ENCODE measurements at places on chromosomes 16 and 17.

DNA sequence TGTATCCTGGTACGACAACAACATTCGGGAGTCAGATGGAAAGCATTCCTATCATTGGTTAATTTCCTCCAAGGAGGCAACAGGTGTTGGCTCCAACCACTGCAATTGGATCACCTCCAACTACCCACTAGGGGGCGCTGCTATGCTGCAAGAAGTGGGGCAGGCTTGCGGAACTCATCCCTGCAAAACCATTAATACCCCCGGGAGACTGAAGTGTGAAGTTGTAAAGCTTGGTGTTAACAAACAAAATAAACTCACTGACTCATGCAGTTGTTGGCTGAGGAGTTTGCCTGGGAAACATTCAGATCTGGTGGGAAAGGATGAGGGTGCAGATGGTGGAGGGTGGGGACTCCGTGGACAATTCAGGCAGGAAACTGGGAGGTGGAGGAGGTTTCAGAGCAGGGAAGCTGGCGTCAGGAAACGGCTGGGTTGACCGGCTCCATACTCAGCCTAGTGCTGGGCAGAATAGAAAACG lies 84.9 kb downstream of the HS3ST2 start:
- DNase-seq, result peak; percentile 21

DNA sequence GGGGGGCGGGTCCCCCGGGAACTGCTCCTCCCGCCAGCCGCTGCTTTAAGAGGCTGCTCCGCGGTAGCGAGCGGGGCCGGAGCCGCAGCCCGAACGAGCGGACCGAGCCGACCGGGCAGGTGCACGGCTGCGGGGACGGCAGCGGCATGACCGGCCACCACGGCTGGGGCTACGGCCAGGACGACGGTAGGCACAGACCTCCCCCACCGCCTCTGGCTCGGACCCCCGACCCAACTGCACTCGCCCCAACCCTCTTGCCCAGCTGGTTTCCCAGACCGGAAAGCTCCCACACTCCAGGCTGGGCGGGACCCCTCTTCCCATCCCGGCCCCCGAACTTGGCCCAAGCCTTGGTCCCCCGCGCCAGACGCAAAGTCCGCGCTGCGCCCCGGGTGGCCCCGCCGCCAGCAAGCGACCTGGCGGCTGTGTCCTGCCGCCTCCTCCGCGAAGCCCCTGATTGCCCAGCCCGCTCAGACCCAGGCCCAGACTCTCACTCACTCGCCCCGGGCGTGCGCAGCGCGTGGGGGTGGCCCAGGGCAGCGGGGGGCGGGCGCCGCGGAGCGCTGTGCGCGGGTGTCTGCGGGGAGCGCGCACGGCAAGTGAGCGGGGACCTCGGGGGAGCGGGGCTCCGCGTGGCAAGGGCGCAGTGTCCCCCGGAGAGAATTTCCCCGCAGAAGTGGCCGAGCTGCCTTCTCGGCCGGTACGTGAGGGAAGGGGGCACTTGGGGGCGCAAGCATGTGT lies at the start of gene CA7:
TSS of gene CA7 (plus strand) at position 73 of the 738 bp plus-strand sequence. CDS start at position 147, 74 bp downstream.
- DNase-seq, result no peak

GRCh38 chr16:23491490-23492391 lies 18.6 kb downstream of the GGA2 start:
- DNase-seq, result no peak

- peak; percentile 79 for DNase-seq
Observed at GRCh38 chr17:60506312-60506711, 19.7 kb downstream of the APPBP2 start.

GRCh38 chr17:28597606-28598383 lies 1.0 kb downstream of the SPAG5 start:
- DNase-seq, result no peak

DNA sequence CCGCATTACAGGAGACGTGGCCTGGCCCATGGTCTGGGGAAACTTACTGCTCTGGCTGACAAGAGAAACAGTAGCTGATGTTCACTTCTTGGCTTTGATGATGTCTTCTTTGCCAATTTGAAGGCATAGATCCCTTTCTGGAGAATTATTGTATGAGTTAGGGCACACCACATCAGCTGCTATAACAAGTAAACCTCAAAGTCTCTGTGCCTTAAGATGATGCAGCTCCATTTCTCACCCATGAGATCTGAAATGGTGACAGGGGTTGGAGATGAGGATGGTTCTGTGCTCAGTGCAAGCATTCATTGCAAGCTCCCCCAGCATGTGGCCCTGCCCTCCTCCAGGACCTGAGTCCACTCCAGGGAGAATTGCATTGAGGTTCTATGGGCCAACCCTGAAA lies 157.4 kb downstream of the IRX5 start:
- no peak for DNase-seq

GRCh38 chr17:74037320-74037719 lies 166.2 kb upstream of the RPL38 start:
- no peak for DNase-seq

DNA sequence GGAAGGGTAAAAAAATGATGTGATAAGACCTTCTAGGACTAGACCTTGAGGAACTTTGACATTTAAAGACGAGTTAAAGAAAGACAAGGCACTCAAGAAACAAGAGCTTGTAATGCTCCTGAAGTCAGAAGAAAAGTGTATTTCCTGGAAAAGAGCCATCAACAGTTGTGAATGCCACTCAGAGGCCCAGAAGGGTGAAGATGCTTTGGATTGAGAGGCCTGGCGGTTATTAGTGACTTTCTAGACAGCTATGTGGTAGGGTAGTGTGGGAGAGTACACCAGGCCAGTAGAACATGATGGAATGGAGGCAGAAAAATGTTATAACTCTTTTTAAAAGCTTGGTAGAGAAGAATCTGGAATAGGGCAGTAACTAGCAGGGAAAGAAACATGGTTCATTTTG lies 34.1 kb upstream of the ANKFN1 start:
- DNase-seq, result no peak

GRCh38 chr17:33668516-33668915 lies 375.4 kb upstream of the ASIC2 start:
- no peak for DNase-seq

DNA sequence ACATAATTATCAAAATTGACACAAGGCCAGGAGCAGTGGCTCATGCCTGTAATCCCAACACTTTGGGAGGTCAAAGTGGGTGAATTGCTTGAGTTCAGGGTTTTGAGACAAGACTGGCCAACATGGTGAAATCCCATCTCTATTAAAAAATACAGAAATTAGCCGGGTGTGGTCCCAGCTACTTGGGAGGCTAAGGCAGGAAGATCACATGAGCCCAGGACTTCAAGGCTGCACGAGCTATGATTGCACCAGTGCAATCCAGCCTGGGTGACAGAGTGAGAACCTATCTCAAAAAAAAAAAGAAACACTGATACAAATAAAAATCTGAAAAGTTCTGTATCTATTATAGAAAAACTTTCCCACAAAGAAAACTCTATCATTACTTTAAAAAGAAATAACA lies 15.5 kb downstream of the MYH10 start:
- no peak for DNase-seq

GRCh38 chr17:65489413-65490155 lies 71.9 kb downstream of the AXIN2 start:
- no peak for DNase-seq

DNA sequence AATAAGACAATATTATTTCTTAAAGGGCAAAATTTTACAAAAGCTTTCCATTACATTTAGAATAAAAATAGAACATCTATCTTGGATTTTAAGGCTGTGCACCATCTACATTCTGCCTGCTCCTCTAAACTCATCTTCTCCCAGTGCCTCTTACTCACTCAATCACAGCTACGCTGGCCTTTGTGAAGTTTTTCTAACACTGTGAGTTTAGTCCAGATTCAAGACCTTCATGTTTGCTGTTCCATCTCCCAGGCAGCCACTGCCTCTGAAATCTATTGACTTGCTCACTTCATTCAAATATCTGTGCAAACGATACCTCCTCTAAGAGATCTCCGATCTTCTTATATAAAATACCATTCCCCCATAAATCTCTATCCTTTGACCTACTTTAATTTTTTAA lies 673.4 kb upstream of the KIF2B start:
- DNase-seq, result no peak

DNA sequence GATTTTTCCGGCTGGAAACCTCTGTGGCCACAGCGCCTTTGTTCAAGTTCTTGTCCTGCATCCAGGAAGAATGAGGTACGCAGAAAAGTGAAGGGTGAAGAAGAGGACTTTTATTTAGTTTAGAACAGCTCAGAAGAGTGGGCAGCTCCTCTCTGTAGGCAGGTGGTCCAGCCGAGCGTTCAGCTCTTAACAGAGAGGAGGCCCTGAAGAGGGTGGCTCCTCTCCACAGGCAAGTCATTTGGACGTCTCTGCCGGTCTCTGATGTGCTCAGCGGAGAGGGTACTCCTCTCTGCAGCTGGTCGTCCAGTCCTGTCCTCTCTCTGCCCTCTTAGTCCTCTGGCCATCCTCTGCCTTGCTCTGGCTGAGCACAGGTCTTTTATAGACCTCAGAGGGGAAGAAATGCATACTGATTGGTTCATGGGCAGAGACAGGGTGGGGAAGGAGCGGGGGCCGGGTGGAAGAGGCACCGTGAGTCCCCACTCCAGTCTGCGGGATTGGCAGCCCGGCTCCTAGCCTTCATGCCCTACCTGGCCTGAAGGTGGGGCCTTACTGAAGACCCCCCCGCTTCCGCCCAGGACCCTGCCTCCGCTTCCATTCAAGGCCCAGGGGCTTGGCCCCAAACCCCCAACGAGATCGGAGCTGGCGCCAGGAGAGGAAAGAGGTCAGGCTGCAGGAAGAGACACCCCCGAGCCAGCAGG lies 70.0 kb upstream of the NKD1 start:
- no peak for DNase-seq

- no peak for DNase-seq
Observed at GRCh38 chr16:82011199-82011641, at the start of gene SDR42E1. SDR42E1 (minus strand) TSS chr16:82011470; CDS start chr16:82000858, 10,612 bp downstream.

GRCh38 chr17:15658296-15658695 lies 25.8 kb downstream of the TRIM16 start:
- DNase-seq, result no peak

DNA sequence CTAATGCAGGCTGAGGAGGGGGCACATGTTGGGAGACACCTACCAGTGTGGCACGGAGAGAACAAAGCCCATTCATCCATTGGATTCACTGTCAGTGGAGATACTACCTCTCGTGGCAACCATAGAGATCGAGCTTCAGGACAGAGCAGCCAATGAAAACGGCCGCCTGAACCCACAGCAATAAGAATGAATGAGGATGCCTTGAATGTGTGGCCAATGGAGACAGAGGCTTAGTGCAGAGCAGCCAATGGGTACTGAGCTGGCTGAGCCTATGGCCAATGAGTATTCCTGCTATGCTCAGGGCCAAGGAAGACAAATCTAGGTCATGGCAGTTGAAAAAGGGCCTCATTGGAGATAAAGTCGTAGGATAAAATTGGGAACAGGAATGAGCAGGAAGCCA lies 10.9 kb downstream of the ARHGEF15 start:
- no peak for DNase-seq

DNA sequence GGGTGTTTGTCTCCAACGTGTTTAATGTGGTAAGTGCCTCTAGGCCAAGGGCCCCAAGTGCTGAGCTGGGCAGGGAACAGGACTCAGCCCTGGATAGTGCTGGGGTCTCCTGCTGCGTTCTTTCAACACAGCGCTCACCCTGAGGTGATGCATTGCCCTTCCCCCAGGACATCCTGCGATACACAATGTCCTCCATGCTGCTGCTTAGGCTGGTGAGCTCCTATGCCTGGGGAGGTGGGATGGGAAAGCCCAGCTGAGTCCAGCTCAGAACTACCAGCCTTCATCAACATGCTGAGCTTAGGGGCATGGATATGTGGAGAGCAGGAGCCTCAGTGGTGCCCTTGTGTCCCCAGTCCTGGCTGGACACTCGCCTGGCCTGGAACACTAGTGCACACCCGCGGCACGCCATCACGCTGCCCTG lies 563 bp downstream of the ZACN start:
- DNase-seq, result no peak

DNA sequence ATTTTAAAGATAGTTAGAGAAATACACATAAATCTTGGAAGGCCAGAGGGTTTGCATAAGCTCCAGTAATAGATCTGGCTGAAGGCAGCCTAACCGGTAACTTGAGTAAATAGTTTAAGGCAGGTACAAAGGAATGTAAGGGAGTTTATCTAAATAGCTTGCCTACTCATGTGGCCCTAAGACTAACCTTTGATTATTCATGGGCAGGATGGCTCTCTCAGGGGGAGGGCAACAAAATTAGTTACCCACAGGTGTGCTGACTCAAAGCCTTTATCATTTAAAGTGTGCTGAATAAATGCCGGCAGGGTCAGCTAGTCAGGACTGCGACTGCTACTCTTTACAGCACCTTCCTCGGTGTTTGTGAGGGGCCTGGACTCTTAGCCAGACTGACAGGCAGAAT lies 761.3 kb upstream of the KIF2B start:
- no peak for DNase-seq

DNA sequence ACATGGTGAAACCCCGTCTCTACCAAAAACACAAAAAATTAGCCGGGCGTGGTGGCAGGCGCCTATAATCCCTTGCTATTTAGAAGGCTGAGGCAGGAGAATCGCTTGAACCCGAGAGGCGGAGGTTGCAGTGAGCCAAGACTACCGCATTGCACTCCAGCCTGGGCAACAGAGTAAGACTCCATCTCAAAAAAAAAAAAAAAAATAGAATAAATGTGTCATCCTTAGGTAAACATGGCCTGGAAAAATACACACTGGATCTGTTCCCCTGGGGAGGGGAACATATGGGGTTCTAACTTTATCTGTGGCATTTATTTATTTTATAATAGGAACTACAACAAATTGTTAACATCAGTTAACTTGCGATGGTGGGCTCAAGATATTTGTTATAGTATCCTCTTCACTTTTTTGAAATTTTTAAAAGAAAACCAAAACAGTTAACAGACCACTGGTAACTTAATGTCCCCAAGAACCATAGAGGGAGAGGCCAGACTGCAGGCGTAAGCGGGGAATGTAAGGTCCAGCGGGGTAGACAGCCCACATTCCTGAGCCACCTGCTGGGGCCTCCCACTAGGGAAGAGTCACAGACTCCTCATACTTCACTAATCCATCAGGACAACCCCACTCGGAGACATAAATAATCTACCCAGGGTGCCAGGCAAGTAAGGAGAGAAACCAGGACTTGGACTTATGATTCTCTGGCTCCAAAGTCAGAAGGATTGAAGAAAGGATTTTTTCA lies 12.5 kb upstream of the TXNDC11 start:
- no peak for DNase-seq

DNA sequence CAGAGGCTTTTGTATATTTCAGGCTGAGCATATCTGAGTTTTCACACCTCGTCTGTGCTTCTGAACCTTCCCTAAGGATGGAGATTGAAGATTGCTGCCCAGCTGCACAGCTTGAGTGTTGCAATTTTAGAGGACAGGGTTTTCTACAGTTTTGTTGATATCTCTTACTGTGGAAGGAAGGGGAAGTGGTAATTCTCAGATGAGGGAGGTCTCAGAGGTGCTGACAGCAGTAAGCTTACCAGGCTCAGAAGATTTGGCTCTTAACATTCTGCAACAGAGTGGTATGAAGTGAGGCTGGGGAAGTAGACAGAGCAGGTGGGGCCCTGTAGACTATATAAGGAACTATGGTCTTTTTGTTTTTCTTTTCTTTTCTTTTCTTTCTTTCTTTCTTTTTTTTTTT lies 45.8 kb upstream of the ARHGAP17 start:
- DNase-seq, result peak; percentile 75

DNA sequence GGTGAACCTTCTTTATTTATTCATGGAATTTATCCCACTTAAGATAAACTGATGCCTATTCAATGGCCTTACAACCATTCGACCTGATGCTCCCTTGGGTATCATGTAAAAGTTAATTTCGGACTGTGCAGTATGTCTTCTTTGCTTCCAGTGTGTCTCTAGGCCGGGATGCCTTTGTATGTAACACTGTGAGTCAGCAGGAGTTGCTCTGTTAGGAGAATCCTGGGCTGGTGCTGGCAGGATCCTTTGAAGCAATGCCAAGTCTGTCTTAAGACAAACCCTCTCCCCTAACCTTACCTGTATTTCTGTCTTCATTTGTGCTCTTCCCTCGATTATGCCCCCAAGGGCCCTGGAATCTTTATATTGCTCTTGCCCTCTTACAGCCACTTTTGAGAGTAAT lies 37.9 kb upstream of the ABCA8 start:
- no peak for DNase-seq

All from Kasumi-1 (cell line).